ENCODE measurements at places on chromosomes 13 and 19. TPM values are rescaled to one million over a fixed set of nuclear protein-coding genes. Genes with fewer than 3 reads are reported as not detected.

Gene SPRY2
- 25.8 TPM for total RNA-seq

Gene ANGPTL4
- 82.0 TPM for total RNA-seq

Gene SOHLH2
- total RNA-seq, result not detected

Gene SWSAP1
- total RNA-seq, result 1.2 TPM

Gene CGB2
- total RNA-seq, result not detected

All from epithelial cell of proximal tubule (primary cell).